ENCODE measurements at places on chromosomes 3 and 15. TPM values are rescaled to one million over a fixed set of nuclear protein-coding genes. Genes with fewer than 3 reads are reported as not detected.
A peak's percentile ranks its signal among the peaks of the same experiment; 100 is the strongest.

DNA sequence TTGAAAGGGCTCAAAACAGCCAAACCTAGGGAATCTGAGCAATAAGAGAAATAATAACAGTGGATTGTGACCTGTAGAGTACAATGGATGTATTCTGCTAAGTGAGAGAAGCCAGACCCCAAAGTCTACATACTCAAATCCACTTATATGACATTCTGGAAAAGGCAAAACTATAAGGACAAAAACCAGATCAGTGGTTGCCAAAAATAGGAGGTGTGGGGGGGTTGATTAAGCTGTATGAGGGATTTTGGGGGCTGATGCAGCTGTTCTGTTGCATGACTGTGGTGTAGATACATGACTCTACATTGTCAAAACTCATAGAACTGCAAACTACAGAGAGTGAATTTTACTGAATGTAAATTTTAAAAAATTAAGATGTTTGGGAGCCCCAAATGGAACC, 20.1 kb upstream of the CGNL1 start:
- DNase-seq: no peak

GRCh38 chr3:11085093-11085840, 69.0 kb upstream of the HRH1 start:
- no peak for DNase-seq

- no peak for DNase-seq
These were observed 172.2 kb downstream of the PPM1L start for GRCh38 chr3:160928183-160928726.

DNA sequence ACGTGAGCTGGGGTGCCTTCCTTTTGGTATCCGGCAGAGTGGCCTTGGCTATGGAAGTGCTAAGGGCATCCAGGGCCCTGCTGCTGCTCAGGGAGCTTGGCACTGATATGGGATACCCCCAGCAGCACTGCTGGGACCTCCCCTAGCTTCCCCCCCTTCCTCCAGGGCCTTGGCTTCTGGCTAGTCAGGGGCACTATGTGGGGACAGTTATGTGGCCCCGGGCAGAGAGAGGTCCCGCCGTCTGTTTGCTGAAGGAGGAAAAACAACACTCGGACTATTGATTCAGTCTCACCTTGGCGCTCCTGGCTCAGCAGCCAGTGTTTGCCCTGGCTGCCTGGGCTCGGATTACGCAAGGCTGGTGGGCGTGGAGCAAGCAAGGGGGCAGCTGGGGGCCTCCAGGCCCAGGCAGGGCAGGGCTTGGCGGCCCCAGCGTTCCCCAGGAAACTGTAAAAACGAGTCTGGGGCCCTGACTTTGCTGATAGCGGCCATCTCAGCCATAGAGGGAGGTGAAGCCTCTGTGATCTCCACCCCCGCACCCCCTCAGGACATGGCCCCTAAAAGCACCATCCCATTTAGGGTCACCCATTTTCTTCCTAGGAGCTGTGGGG, 5.7 kb downstream of the FURIN start:
- DNase-seq: no peak

- no peak for DNase-seq
These were observed 6.7 kb downstream of the BCL2L10 start for GRCh38 chr15:52105846-52106245.

- no peak for DNase-seq
These were observed 293.1 kb upstream of the CHRM5 start for GRCh38 chr15:33675246-33675645.

- DNase-seq: peak; percentile 58
These were observed 583 bp upstream of the C3orf49 start for GRCh38 chr3:63818282-63819150.

DNA sequence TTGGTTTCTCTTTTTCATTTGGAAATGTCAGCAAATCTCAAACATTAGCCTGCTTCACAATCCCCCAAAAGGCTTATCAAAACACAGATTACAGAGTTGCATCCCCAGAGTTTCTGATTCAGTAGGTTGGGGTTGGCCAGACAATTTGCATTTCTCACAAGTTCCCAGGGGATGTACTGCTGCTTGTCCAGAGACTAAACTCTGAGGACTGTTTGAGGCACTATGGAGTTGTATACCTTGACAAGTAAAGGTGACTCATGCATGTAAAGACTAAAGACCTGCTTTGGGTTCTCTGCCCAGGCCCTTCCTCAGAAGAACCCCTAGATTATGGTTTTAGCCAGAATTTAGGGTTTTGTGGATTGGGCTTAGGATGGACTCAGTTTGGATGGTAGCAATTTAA, 151.1 kb upstream of the ARHGEF26 start:
- no peak for DNase-seq

DNA sequence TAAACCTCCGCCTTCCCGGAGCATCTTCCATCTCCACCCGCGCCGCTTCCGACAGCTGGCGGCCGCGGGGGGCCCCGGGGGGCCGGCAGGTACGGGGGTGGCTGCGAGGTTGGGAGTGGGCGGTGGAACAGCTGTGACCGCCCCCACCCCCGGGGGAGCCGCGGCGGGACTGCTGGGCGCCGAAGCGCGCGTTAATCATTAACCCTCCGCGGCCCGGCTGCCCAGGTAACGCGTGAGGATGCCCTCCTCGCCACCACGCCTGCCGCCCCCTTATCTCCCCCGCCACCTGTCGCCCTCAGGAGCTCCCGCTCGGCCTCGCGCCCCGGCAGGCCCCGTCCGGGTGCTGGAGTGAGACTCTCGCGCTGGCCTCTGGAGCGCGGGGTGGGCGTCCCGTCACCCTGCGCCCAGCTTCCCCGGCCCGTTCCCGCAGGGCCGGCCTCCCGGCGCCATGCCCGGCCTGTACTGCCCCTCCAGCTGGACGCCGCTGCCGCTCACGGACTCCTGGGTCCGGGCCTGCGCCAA, 757 bp downstream of the VWA5B2 start:
- DNase-seq: no peak

DNA sequence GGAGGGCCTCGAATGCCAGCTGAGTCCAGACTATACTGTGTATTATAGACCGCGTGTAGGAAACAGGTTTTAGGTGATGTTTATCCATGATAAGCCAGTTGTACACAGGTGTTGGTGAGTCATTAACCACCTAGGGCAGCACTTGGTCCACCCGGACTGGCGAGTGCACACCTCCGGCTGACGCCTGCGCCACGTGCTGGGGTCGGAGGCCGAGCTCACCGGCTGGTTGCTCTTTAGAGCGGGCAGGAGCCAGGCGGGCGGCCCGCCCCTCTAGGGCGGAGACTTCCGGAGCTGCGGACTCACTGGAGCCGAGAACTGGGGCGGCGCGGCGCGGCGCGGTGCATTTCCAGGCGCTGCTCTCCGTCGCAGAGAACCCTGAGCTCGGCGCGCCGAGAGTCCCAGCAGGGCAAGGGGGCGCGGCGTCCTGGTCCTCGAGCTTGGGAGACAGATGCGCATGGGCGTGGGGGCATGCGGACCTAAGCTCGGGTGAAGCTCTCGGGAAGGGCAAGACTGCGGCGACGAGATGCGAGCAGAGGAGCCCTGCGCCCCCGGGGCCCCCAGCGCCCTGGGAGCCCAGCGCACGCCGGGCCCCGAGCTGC, at the start of gene ESYT3:
Gene ESYT3 (plus strand): TSS at position 341 of the 599 bp plus-strand sequence. CDS start 183 bp downstream, at position 524.
- DNase-seq: peak; percentile 94

DNA sequence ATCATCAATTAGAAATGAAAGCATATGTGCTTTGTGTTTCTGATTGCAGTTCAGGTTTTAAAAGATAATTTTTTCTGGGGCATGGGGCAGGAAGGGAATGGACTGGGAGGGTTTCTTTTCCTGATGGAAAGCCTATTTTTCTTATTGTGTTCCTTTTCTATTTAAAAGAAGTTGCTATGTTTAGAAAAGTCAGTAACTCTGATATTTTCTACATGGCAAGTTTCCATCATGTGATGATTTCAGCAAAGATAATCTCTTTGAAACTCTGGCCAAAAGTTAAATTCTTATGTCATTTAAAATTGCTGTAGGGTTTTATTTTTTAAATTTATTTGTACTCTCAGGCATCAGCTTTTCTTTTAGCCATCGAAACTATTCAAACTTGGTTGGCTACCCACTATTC, 601.2 kb downstream of the FOXP1 start:
- DNase-seq: no peak

DNA sequence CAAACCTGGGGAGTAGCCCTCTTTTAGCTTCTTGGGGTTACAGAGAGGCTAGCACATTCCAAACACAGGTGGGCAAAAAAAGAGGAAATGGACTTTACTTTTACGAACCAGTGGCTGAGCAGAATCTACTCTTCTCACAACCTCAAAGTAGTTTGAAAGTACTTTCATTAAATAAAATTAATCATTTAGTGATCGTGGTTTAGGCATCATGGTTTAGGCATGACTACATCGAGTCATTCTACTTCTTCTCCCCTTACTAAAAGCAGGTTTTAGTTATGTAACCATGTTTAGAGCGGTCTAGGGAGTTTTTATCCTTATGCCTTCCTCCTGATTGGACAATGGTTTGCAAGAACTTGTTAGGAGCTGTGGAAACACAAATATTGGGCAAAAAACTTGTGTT, 2.5 kb upstream of the GREM1 start:
- no peak for DNase-seq

GRCh38 chr3:32705232-32705631, 20.2 kb downstream of the CNOT10 start:
- no peak for DNase-seq

GRCh38 chr15:55379095-55379494, 29.1 kb downstream of the CCPG1 start:
- DNase-seq: no peak

GRCh38 chr3:112637700-112638099, 3.2 kb downstream of the CCDC80 start:
- DNase-seq: no peak

DNA sequence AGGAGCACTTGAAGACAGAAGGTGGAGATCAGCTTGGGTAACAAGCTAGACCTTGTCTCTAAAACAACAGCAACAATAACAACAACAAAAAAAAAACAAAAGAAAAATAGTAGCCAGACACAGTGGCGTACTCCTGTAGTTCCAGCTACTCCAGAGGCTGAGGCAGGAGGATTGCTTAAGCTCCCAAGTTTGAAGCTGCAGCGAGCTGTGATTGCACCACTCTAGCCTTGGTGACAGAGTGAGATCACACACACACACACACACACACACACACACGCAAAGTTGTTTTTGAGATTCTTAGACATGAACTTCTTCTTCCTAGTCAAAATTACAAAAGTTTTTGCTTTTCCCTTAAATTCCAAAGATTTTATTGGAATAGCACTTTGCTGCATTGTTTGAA, 93.0 kb upstream of the IGSF10 start:
- DNase-seq: peak; percentile 89

DNA sequence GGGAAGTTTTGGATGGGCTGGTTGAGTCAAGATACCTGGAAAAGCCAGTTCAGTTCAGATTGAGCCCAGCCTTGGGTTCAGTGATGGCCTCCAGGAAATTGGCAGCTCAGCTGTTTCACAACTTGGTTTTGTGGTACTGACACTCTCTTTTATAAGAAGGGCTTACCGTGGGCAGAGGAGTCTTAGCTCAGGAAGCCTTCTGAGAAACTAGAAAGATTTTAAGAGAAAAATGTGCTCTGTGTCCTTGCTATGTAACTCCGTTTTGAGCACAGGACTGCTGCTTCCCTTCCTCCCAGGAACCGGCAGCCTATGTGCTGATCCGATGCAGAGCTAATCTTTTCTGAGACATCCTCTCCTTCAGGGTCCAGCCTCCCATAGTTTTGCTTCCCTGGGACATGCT, 46.6 kb upstream of the RASGRP1 start:
- DNase-seq: no peak

- DNase-seq: no peak
These were observed 4.9 kb downstream of the PLOD2 start for GRCh38 chr3:146156095-146156494.

DNA sequence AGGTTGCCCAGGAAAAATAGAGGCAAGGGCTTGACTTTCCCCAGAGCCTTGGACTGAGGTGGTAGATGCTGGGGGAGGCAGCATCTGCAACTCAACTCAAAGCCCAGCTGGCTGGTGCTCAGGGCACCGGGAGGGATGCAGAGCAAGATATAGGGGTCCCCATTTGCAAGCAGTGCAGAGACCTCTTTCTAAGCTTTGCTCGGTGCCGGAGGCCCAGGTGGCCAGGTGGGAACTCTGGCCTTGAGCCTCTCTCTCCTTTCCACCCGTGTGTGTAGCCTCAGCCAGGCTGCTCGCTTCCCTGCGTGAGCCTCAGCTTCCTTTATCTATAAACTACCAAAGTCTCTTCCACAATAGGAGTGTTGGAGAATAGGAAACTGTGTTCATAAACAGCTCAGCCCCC, 36.5 kb downstream of the SLC6A6 start:
- DNase-seq: no peak

DNA sequence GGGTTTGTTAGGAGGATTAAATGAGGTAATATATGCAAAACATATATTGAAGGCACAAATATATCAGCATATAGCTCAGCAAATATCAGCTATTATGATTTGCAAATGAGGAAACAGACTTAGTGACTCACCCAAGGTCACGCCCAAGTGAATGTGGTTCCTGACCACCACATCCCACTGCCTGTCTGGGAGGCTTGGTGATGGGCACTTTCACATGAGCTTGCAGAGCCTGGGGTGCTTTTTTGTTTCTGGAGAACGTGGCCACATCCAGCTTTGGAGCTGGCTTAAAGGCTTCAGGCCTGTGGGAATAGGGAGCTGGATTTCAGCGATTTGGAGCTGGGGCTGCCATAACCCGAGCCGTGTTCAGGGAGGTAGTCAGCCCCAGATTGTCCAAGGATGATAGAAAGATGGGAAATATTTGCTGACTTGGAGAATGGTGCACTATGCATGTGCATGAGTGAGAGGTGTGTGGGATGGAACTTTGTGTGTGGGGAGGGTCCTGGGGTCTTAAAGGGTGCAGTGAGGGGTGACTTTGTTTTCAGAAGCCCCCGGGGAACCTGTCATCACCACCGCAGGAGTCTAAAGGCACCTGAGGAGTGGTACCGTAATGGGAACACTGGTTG, 12.0 kb upstream of the FGD5 start:
- no peak for DNase-seq

DNA sequence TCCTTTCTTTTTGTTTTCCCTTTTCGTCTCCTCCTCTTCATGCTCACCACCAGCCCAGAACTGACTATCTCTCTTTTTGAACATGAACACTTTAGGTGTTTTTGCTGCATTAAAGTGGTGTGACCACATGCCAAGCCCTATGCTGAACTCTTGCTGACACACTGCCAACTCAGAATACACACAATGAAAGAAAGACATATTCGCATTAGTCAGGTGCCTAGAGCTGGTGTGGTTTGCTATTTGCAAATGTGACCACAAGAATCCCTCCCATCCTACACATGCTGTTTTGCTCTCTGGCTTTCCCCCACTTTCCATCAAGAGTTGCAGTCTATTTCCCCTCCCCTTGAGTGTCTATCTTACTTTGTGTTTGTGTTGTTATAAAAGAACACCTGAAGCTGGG, 967.8 kb upstream of the CFAP20DC start:
- DNase-seq: no peak

The MORC1 gene
- total RNA-seq: not detected

The LMAN1L gene
- 0.29 TPM for total RNA-seq

The PLSCR2 gene
- not detected for total RNA-seq

The SLC24A5 gene
- 3.6 TPM for total RNA-seq

The AMIGO3 gene
- 3.7 TPM for total RNA-seq

The TNIK gene
- 4.7 TPM for total RNA-seq

The SNTN gene
- not detected for total RNA-seq

The GOLGA8H gene
- total RNA-seq: 0.47 TPM

The MASP1 gene
- total RNA-seq: 1.6 TPM

The PARP15 gene
- 0.38 TPM for total RNA-seq

The CORO2B gene
- total RNA-seq: 0.80 TPM

The LIPH gene
- total RNA-seq: 22.8 TPM

Data from lower leg skin (tissue), 4 donors.